Breast epithelium (tissue), 4 donors: ENCODE measurements at places on chromosomes 1 and 21.
A peak's percentile ranks its signal among the peaks of the same experiment; 100 is the strongest.

DNA sequence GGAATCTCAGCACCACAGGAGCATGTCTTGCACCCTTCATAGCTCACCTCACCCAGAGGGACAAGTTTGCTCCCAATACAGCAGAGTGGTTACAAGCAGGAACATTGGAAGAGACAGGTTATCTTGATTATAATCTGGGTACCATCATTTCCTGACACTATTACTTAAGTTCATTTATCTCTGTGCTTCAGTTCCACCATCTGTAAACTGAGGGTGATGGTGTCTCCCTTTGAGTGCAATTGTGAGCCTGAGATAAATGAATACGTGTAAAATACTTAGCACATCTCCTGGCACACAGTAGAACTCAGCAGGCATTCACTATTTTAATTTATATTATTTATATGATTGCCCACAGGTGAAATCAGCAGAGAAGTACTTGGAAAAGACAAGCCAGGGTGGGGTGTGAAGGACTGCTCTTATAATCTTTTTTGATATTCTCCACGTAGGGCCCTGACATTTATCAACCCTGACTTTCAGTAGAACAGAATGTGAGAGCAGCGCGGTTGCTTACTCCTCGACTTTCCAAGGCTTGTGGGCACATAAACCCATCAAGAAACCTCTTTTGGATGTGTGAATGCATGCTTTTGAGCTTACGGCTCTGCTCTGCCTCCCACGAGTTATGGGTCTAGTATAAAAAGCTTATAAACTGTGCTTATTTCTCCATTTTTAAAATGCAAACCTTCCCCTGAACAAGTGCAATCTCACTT is 34.9 kb downstream of the DUSP10 start:
- no peaks in the 10 kb centered on the region for H3K27me3 ChIP-seq
- H3K36me3 ChIP-seq: no peaks in the 10 kb centered on the region
- H3K4me3 ChIP-seq: no peak overlapping the region
- DNase-seq: no peak

- H3K4me3 ChIP-seq: no peak overlapping the region
- H3K4me1 ChIP-seq: no peaks in the 10 kb centered on the region
- H3K36me3 ChIP-seq: no peaks in the 10 kb centered on the region
- H3K27ac ChIP-seq: no peak overlapping the region
These were observed 219.8 kb downstream of the NEGR1 start for GRCh38 chr1:72062584-72062983.

DNA sequence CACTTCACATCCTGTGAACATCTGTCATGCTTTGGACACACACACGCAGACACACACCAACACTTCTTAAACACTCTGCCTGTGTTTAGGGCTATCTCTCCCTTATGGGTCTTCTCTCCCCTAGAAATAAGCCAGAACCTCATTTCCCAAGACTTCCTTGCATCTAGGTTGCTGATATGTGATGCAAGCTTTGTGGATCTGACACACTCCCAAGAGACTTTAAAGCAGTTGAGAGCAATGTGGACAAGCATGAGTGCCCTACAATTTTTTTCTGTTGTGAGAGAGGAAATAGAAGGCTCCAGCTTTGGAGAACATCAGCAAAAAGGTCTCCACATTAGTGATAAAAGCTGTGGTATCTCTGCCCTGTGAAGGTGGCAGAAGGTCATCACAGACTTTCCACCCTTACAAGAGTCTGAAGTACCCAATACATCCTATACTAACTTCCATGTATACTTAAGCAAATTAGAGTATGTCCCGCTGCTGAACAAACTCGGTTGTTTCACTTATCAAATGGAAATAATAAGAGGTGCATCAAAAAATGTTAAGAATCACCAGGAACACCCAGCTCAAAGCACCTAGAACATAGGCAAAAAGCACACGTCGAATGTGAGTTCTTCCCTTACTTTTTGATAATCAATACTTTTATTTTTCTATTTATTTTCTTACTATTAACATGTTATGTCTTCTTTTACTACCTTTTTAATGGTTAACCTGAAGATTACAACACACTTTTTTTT is 267.6 kb downstream of the SETD4 start:
- no peak for DNase-seq
- no peak overlapping the region for H3K4me3 ChIP-seq
- no peak overlapping the region for H3K27ac ChIP-seq
- no peaks in the 10 kb centered on the region for H3K27me3 ChIP-seq
- no peaks in the 10 kb centered on the region for H3K4me1 ChIP-seq

DNA sequence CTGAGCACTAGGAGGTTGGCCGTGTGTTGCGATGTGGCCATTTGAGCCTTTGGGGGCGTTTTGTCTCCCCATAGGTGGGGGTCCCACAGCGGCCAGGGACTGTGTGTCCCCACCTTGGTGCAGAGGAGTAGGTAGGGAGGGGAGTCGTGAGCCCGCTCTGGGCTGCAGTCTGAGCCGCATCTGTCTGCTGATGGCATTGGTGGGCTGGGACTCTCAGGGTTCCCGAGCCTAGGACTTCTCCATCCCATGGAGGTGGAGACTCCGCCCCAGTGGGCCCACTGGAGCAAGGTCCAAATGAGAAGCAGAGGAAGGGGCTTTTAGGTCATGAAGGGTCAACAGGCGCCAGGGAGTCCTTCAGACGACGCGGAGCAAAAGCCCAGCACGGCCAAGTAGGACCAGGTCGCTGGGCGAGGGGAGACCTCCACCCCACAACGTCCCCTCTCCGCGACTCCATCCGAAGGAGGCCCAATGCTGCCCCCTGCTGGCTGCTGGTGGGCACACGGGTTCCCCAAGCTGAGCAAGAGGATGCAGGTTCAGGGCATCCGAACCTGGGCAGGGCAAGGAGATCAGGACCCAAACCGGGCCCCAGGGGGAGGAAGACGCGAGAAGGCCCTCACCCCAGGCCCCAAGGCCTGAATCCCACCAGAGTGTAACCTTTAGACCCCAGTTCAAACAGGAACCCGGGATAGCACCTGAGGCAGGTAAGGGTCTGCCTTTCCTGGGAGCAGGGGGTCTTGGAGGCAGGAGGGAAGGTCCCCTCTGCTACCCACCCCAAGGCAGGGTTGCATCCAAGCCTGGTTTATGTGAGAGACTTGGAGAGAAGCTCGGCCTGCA is 14.9 kb downstream of the TTC34 start:
- no peak for DNase-seq
- H3K4me1 ChIP-seq: no peaks in the 10 kb centered on the region
- H3K36me3 ChIP-seq: no peaks in the 10 kb centered on the region
- H3K4me3 ChIP-seq: no peak overlapping the region

DNA sequence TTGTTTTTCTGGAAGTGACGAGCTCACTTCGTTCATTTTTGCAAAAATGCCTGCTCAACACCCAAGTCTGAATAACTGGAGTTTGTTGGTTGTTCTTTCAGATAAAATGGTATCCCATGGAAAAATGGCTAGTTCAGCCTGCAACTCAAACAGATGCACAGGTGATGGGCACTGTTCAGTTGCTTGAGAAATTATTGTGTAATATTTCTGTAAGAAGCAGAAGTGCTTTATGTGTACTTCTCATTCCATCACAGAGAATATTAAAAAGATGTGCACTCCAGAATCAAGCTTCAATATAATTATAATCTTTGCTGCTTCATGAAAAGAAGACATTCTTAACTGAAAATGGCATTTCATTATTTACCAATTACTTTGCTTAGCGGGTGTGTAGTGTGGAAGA is 9.1 kb downstream of the SYT2 start:
- peaks cover 18% of the 10 kb centered on the region for H3K27me3 ChIP-seq
- DNase-seq: no peak
- H3K4me3 ChIP-seq: no peak overlapping the region
- no peak overlapping the region for H3K27ac ChIP-seq

GRCh38 chr1:178684542-178685000 is 40.5 kb upstream of the RALGPS2 start:
- H3K27me3 ChIP-seq: no peaks in the 10 kb centered on the region
- no peaks in the 10 kb centered on the region for H3K4me1 ChIP-seq
- no peak for DNase-seq
- H3K4me3 ChIP-seq: no peak overlapping the region

GRCh38 chr21:26834181-26834905 is 10.9 kb downstream of the ADAMTS1 start:
- H3K36me3 ChIP-seq: no peaks in the 10 kb centered on the region
- no peak overlapping the region for H3K4me3 ChIP-seq
- no peaks in the 10 kb centered on the region for H3K4me1 ChIP-seq
- H3K27me3 ChIP-seq: no peaks in the 10 kb centered on the region

- no peaks in the 10 kb centered on the region for H3K4me1 ChIP-seq
- no peak overlapping the region for H3K27ac ChIP-seq
- H3K27me3 ChIP-seq: no peaks in the 10 kb centered on the region
- no peaks in the 10 kb centered on the region for H3K36me3 ChIP-seq
These were observed 71.0 kb downstream of the OLFML2B start for GRCh38 chr1:161952607-161953172.

- H3K27ac ChIP-seq: no peak overlapping the region
- DNase-seq: no peak
- H3K27me3 ChIP-seq: no peaks in the 10 kb centered on the region
- H3K4me3 ChIP-seq: no peak overlapping the region
These were observed 198.7 kb downstream of the SETD4 start for GRCh38 chr21:35861661-35862060.

DNA sequence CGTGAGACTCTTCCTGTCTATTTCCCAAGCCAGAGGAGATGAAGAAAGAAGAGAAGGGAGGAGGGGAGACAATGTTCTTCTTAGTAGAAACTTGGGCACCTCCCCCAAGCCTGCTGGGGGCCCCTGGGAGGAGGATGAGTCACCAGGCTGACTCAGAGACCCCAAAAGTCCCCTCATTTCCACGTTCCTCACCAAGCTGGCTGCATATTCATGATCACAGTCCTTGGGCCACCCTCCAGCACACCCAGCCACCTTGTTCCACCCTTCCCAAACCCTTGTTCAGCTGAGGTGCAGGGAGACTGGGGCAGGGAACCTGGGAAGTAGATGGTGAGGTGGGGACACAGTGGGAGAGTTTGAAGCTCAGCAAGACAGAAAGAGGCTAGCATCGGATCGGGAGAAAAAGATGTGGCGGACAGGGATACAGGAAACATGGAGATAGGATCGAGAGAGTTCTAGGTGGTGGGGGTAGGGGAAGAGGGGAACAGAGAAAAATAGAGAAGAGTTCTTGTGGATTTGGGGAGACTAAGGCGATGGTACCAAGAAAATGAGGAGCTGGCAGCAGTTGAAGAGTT is 712 bp downstream of the RAB13 start:
- no peaks in the 10 kb centered on the region for H3K36me3 ChIP-seq
- peak overlapping the region; percentile 77 for H3K27ac ChIP-seq
- H3K4me3 ChIP-seq: peak overlapping the region; percentile 59
- no peak for DNase-seq
- H3K27me3 ChIP-seq: no peaks in the 10 kb centered on the region
